ENCODE measurements at places on chromosomes 2 and 18.

DNA sequence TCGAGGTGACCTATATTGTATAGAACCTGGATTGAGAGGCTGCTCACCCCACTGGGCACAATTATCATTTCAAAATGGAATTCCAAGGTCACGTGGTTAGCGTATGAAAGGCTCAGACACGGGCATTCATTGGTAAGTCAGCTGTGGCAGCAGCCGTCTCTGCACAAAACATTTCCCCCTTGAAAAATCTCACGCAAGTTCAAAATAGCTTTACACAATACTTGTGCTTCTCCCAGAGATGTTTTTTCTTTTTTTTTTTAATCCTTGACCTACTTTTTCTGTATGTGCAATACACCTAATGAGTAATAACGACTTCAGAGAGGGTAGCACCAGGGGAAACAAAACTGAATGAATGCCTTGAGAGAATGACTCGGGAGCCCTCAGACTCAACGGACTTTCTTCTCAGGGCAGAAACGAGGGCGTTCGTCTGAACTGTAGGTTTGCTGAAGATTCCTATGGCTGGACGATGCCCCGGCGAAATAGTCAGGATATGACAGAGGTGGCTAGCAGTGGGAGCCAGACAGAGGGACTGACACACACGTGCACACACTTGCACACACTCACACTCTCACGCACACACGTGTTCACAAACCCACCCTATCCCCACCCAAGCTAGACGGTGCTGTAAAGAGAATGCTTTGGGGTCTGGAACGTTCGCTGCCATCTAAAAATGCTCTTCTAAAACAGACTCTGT, 77.8 kb downstream of the PDCL3 start:
- no peak for DNase-seq

- DNase-seq: no peak
Observed at GRCh38 chr2:58853420-58853819, 612.3 kb upstream of the FANCL start.

DNA sequence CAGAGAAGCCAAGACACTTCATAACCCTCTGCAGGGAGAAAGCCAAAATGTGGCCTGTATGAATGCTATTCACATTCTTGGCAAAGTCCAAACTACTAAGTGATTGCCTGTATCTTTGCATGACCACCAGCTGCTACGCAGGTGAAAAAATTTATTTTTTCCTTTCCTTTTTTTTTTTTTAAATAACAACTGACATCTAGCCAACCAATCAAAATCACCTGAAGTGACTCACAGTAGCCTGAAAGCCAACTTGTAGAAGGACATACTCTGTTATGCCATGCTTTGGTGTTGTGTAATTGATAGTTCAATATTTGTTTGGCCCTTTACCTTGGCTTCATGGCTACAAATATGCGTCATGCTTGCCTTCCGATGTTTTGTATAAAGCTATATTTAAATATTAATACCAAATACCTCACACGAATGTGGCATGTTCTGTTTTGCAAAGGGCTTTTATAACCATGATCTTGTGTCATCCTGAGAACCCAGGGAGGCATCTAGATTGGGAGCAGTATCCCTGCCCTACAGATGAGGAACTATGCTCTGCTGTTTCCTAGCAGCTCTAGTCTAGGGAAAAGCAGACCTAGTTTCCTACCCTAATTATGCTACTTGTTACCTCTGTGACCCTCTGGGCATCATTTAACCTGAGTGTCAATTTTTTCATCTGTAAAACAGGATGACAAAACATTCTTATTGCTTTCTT, 102.1 kb downstream of the MYOM1 start:
- DNase-seq: no peak

DNA sequence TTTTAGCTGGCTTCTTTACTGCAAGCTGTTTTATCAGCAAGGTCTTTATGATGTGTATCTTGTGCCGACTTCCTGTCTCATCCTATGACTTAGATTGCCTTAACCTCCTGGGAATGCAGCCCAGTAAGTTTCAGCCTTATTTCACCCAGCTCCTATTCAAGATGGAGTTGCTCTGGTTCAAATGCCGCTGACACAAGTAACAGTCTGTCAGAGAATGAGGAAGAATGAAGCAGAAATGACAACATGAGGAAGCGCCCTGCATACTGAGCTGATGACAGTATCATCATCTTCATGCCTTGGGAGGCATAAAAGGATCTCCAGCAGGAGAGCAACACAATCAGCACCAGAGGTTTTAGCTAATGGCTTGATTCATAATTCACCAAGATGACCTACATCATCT, 309.4 kb downstream of the NBAS start:
- DNase-seq: no peak

GRCh38 chr2:170455617-170456426, 259.3 kb upstream of the SP5 start:
- DNase-seq: no peak

GRCh38 chr2:28274911-28275685, 117.6 kb upstream of the FOSL2 start:
- no peak for DNase-seq

- DNase-seq: no peak
Observed at GRCh38 chr2:36663851-36664695, 32.4 kb upstream of the VIT start.

DNA sequence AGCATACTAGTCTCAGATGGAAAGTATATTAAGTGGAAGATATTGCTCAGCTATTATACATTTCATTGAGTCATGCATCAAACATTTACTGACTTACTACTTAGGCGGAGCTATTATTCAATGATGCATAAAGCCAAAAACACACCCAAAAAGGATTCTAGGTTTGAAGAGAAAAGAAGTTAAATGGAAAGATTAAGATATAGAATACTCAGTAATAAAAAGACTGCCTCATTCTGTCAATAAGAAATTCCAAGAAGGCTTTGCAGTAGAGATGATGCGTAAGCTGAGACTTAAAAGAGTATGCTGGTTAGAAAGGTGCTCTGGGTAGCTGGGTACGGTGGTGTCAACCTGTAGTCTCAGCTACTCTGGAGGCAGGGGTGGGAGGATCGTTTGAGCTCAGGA, 27.6 kb downstream of the STK17B start:
- DNase-seq: no peak

Measured in liver (tissue), 10 donors.